ENCODE measurements at places on chromosomes 12 and 14.

- no peak for DNase-seq
Measured at GRCh38 chr12:65568517-65568916, 255.8 kb upstream of the HMGA2 start.

DNA sequence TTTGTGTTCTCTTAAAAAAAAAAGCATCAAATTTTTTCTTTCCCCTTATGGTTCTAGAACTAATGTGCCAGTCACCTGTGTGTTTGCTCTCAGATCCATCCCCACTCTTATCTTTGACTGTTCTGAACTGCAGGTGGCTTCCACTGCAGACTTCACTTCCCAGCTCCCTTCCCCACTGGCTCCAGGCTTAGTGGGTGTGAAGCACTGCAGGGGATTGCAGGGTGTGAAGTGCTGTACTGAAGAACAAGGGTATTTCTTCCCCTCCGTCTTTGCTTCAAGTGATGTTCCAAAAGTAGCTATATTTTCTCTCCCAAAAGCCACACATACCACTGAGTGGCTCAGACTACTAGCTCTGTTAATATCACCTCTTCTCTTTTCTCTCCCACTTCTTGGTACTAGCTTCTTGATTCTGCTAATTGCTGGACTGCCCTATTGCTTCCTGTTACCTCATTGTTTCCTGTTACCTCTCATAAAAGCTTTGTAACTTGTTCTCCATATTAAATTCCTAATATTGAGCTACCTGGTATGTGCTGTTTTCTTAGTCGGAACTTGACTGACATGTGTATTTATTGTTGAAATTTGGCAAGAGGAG, 115.4 kb upstream of the PRICKLE1 start:
- DNase-seq, result no peak

DNA sequence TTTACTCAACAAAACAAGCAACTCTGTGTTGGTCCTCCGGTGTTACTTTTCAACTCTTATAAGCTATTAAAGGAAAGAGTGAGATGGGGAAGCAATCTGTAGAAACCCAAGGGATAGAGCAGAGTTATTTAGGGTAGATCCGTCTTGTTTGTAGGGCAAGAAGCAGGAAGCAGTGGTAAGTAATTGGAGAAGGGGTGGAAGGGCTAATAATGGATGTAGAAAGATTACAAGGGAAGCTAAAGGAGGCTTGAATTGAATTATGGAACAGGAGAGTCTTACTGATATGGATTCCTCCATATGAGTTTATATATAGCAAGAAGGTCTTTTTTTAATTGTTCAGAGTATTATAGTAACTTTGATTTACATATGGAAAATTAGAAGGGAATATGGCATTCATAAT, 72.7 kb downstream of the MNAT1 start:
- no peak for DNase-seq

DNA sequence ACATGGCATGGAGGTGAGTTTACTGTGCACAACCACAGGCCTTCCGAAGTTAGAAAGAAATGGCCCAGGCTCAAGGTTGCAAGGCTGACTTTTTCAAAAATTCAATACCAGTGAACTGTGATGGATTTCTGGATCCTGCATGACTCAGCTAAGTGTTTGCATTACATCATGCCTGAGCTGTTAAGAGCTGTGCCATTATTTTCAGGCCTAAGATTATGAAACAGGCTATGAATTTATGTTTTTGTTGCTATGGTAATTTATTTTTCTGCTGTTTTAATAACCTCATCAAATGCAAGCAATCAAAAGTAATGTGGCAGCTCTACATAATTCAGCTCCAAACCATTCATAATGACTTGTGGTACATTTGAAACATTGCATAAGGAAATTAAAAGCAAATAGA, 457.7 kb upstream of the TMEM132C start:
- no peak for DNase-seq

GRCh38 chr12:16158050-16158449, 119.4 kb downstream of the SLC15A5 start:
- DNase-seq, result no peak

DNA sequence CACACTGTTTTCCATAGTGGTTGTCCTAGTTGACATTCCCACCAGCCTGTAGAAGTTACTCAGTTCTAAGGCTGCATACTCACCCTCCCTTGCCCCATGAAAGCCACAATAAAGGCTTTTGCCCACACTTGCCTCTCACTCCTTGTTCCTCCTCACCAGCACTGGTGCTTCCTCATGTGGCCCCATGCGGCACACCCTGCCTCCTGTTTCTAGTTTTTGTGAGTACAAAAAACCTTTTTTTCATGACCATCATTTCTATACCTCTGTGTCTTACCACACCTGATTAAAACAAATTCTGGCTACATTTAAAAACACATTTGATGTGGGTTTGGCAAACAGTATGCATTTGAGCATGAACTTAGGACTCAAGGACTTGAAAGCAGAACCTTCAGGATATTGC, 40.7 kb upstream of the RIN3 start:
- DNase-seq, result no peak

DNA sequence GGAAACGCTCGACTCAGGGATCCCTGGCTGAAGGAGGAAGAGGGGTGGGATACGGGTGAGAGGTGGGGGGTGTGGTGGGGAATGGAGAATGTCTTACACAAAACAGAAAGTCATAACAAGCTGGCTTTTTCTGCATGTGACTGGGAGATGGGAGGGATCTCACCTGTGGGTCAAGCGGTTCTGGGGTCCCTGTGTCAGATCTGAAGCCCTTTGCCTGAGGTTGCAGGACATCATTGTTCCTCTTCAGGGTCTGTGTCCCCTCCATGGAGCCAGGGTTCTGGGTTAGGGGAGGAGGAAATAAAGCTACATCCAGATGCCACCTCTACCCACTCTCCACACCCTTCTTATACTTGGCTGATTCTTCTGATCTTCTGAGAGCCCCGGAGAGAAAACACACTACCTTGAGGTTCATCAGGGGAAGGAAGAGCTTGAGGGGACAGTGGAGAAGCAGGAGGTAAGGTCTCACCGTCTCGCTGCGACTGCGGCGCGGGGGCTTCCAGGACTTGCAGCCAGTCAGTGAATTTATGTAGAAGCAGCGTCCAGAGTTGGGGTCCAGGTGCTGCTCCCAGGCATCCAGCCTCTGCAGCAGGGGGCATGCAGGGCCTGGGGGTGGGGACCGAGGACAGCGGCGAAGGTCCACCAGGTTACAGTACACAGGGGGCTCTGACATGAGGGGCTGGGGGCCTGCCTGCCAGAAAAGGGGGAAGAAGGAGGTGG, 2.5 kb downstream of the ARHGAP9 start:
- no peak for DNase-seq
